ENCODE measurements at places on chromosomes 2 and 18. TPM values are rescaled to one million over a fixed set of nuclear protein-coding genes. Genes with fewer than 3 reads are reported as not detected.
A peak's percentile ranks its signal among the peaks of the same experiment; 100 is the strongest.

DNA sequence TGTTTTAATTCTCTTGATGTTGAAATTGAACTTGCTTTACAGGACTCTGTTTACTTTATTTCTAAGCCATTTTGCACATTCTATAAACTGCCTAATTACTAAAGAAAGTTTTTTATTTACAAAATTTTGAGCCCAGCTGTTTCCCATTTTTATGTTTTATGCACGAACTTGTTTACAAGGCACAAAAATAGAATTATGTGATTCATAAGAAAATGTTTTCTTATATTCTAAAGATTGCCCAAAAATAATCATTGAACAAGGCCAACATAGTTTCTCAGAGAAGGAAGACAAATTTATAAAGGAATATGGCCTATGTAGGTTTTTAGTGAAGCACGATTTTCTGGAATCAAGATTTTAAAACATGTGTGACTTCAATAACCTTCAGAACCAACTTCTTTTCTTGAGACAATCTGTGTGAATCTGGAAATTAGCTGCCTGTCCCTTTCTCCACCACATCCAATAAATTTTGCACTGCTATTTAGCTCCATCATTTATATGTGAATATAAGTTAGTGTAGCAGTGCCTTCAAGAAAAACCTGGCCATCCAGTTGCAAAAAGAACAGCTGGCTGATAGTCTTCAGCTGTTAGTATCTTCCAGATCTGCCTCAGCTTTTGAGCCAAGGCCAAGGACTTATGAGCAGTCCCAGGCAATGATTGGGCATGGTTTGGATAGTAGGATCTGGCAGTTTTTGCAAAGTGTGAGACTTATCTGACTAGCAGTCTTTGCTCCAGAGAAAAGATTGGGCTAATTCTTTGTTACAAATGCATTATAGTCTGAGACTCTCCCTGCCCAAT lies 253.2 kb upstream of the COL3A1 start:
- H3K27ac ChIP-seq, result peak overlapping the region; percentile 26
- H3K36me3 ChIP-seq, result no peaks in the 10 kb centered on the region
- H3K27me3 ChIP-seq, result no peaks in the 10 kb centered on the region

- no peak overlapping the region for H3K4me3 ChIP-seq
- no peaks in the 10 kb centered on the region for H3K4me1 ChIP-seq
- DNase-seq, result no peak
- H3K36me3 ChIP-seq, result no peaks in the 10 kb centered on the region
Observed at GRCh38 chr18:73840319-73840945, 307.2 kb downstream of the FBXO15 start.

GRCh38 chr2:61125798-61126197 lies 36.2 kb upstream of the C2orf74 start:
- DNase-seq, result no peak
- H3K27me3 ChIP-seq, result no peaks in the 10 kb centered on the region
- no peak overlapping the region for H3K27ac ChIP-seq
- H3K4me3 ChIP-seq, result no peak overlapping the region
- no peaks in the 10 kb centered on the region for H3K4me1 ChIP-seq

GRCh38 chr2:64063924-64064331 lies 44.7 kb upstream of the VPS54 start:
- no peaks in the 10 kb centered on the region for H3K36me3 ChIP-seq
- H3K27me3 ChIP-seq, result no peaks in the 10 kb centered on the region
- DNase-seq, result peak; percentile 14
- H3K27ac ChIP-seq, result no peak overlapping the region
- no peaks in the 10 kb centered on the region for H3K4me1 ChIP-seq

GRCh38 chr2:67318993-67319481 lies 78.1 kb upstream of the ETAA1 start:
- H3K36me3 ChIP-seq, result no peaks in the 10 kb centered on the region
- no peak overlapping the region for H3K4me3 ChIP-seq
- DNase-seq, result no peak

GRCh38 chr2:31256611-31257382 lies 22.8 kb downstream of the EHD3 start:
- no peak overlapping the region for H3K27ac ChIP-seq
- no peaks in the 10 kb centered on the region for H3K27me3 ChIP-seq
- DNase-seq, result no peak
- H3K36me3 ChIP-seq, result peaks cover 7% of the 10 kb centered on the region

GRCh38 chr18:68803356-68803755 lies 5.5 kb downstream of the CCDC102B start:
- H3K4me3 ChIP-seq, result no peak overlapping the region
- H3K4me1 ChIP-seq, result peaks cover 10% of the 10 kb centered on the region
- peak overlapping the region; percentile 83 for H3K27ac ChIP-seq
- H3K27me3 ChIP-seq, result no peaks in the 10 kb centered on the region

- no peak for DNase-seq
- H3K36me3 ChIP-seq, result no peaks in the 10 kb centered on the region
- no peaks in the 10 kb centered on the region for H3K27me3 ChIP-seq
- no peaks in the 10 kb centered on the region for H3K4me1 ChIP-seq
- no peak overlapping the region for H3K27ac ChIP-seq
- H3K4me3 ChIP-seq, result no peak overlapping the region
Observed at GRCh38 chr2:60589104-60589503, 35.6 kb upstream of the BCL11A start.

GRCh38 chr2:176817061-176817565 lies 395.5 kb upstream of the HNRNPA3 start:
- H3K4me3 ChIP-seq, result no peak overlapping the region
- no peaks in the 10 kb centered on the region for H3K36me3 ChIP-seq
- DNase-seq, result no peak

The CIDEA gene
- total RNA-seq, result not detected

- H3K4me1 ChIP-seq, result peaks cover 5% of the 10 kb centered on the region
- H3K4me3 ChIP-seq, result no peak overlapping the region
- peaks cover 23% of the 10 kb centered on the region for H3K36me3 ChIP-seq
- no peaks in the 10 kb centered on the region for H3K27me3 ChIP-seq
- no peak overlapping the region for H3K27ac ChIP-seq
- no peak for DNase-seq
Observed at GRCh38 chr2:11811036-11811654, 64.7 kb downstream of the LPIN1 start.

GRCh38 chr2:86645752-86646151 lies 22.1 kb upstream of the RNF103 start:
- no peak overlapping the region for H3K4me3 ChIP-seq
- no peaks in the 10 kb centered on the region for H3K27me3 ChIP-seq
- H3K4me1 ChIP-seq, result no peaks in the 10 kb centered on the region
- no peaks in the 10 kb centered on the region for H3K36me3 ChIP-seq

The SLC35F6 gene
- 8.9 TPM for total RNA-seq

DNA sequence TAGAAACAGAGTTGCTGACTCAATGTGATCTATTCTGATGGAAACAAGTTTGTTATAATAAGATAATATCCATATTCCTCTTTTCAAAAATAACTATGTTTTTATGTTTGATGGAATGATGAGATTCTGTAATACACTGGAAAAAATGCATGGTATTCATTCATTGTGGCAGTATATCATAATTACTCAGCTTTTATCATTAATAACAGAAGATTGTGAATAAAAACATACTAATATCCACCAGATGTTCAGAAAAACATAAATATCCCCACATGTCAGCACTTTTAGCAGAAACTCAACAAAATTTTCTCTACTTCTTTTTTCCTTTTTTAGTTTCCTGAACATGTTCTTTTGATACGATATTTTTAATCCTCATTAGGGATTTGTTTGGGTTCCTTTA lies 130.9 kb upstream of the CAVIN2 start:
- no peaks in the 10 kb centered on the region for H3K27me3 ChIP-seq
- no peaks in the 10 kb centered on the region for H3K36me3 ChIP-seq
- H3K27ac ChIP-seq, result no peak overlapping the region
- H3K4me3 ChIP-seq, result no peak overlapping the region

The CCT4 gene
- 119 TPM for total RNA-seq

The KIF1A gene
- 7.3 TPM for total RNA-seq

The REG3A gene
- not detected for total RNA-seq

DNA sequence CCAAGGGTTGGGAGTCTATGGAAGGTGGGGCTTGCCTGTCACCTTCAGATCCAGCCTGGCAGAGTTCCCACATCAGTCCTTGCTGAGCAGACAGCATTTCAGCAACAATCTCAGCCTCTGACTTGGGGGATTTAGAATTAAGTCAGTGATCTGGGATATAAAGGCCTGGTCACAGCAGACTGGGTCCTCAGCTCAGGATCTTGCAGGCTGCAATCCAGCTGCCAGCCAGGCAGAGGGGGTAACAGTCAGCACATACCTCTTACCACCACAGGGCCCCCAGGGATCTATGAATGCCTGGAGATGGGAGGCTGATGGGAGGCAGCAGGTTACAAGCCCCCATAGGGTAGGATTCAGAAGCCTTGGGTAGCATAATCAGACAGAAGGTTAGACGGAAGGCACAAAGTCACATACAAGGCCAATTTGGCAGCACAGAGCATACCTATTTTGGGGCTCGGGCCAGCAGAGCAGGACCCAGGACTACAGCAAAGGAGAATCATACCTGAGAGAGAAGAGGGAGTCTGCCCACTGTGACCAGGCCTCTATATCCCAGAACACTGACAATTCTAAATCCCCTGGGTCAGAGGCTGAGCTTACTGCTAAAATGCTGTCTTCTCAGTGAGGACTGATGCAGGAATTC lies 163.5 kb downstream of the MTCL1 start:
- H3K27ac ChIP-seq, result no peak overlapping the region
- no peaks in the 10 kb centered on the region for H3K4me1 ChIP-seq
- H3K36me3 ChIP-seq, result no peaks in the 10 kb centered on the region
- H3K4me3 ChIP-seq, result no peak overlapping the region
- no peaks in the 10 kb centered on the region for H3K27me3 ChIP-seq

- H3K4me3 ChIP-seq, result no peak overlapping the region
- no peaks in the 10 kb centered on the region for H3K36me3 ChIP-seq
- no peak overlapping the region for H3K27ac ChIP-seq
- H3K27me3 ChIP-seq, result no peaks in the 10 kb centered on the region
Observed at GRCh38 chr18:49846361-49846662, 33.0 kb upstream of the ACAA2 start.

DNA sequence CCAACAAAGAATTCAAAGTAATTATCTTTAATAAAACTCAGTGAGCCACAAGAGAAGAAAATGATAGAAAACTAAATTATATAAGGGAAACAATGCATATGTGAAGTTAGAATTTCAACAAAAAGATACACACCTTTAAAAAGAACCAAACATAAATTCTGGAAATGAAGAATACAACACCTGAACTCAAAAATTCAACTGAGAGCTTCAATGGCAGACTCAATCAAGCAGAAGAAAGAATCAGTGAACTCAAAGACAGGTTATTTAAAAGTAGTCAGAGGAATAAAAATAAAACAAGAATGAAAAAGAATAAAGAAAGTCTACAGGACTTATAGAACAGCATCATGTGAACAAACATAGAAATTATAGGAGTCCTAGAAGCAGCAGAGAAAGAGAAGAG lies 73.4 kb downstream of the L3MBTL4 start:
- H3K4me3 ChIP-seq, result no peak overlapping the region
- H3K36me3 ChIP-seq, result no peaks in the 10 kb centered on the region
- no peaks in the 10 kb centered on the region for H3K27me3 ChIP-seq
- no peak for DNase-seq
- no peaks in the 10 kb centered on the region for H3K4me1 ChIP-seq
- no peak overlapping the region for H3K27ac ChIP-seq

DNA sequence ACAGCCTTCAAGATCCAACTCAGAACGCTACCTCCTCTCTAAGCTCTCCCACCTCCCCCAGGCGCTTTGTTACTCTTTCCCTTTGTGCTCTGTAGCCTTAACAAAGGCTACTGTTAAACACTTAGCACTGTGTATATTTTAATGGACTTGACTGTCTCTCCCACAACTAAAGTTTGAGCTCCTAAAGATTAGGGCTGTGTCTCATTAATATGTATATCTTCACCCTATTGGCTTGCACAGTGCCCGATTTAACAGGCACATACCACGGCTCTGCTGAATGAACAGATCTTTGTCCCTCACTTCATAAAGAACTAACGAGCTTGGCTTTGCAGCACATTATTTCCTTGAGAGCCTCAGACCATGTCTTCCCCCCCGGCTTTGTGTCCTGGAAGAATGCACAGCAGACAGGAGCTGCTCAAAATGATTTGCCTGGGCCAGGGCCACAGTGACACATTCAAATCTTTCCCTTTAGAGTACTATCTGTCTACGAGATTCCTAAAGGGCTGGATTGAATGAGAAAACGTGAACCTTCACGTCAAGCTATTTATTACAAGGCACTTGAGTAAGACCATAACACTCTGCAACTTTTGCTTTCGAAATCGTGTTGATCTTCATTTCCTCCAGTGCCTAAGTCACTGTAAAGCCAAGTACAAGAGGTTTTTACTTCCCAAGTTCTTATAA lies 22.1 kb downstream of the ABHD3 start:
- H3K4me1 ChIP-seq, result no peaks in the 10 kb centered on the region
- peak overlapping the region; percentile 9 for H3K4me3 ChIP-seq
- H3K27me3 ChIP-seq, result no peaks in the 10 kb centered on the region
- peak; percentile 84 for DNase-seq
- peak overlapping the region; percentile 79 for H3K27ac ChIP-seq

The TDRD15 gene
- total RNA-seq, result not detected

The FAM237A gene
- not detected for total RNA-seq

DNA sequence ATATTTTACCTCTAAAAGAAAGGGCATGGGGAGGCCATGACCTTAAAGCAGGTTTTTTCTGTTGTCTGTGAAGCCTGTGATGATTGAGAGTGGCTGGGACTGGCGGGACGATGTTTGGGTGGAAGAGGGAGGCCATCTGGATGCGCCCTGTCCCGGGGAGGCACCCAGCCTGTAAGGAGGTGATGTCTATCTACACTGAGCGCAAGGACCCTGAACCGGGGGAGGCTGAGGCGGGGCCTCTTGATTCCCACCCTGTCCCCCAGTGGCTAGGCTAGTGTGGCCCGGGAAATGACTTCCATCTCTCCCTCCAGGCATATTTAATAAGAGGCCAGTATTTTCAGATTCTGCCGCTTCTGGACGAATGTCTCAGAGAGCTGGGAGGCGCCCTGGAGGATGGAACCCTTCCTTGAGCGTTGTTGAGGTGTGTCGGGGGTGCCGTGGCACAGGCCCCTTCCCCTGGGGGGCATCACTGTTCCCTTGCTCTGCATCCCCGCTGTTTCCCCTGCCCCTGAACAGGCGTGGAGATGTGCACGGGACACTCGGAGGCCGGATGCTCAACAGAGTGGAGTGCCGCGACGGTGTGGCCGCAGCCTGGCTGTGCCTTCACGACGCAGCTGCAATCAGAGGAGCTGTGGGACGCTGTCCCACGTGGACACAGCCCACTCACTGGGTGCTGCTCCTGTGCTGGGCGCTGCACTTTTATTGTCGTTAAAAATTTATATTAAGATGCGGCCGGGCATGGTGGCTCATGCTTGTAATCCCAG lies 185.4 kb downstream of the LDLRAD4 start:
- H3K4me3 ChIP-seq, result no peak overlapping the region
- H3K4me1 ChIP-seq, result no peaks in the 10 kb centered on the region
- H3K27me3 ChIP-seq, result no peaks in the 10 kb centered on the region
- no peaks in the 10 kb centered on the region for H3K36me3 ChIP-seq
- DNase-seq, result no peak
- H3K27ac ChIP-seq, result no peak overlapping the region

The MRO gene
- total RNA-seq, result 0.22 TPM

GRCh38 chr2:33782395-33783230 lies 183.5 kb upstream of the FAM98A start:
- peak; percentile 4 for DNase-seq
- no peaks in the 10 kb centered on the region for H3K27me3 ChIP-seq
- no peak overlapping the region for H3K4me3 ChIP-seq
- no peak overlapping the region for H3K27ac ChIP-seq
- H3K36me3 ChIP-seq, result no peaks in the 10 kb centered on the region
- no peaks in the 10 kb centered on the region for H3K4me1 ChIP-seq

The CKAP2L gene
- total RNA-seq, result 5.5 TPM

GRCh38 chr2:232526372-232526941 lies 497 bp downstream of the CHRND start:
- DNase-seq, result peak; percentile 56
- H3K4me1 ChIP-seq, result peaks cover 70% of the 10 kb centered on the region
- peaks cover 40% of the 10 kb centered on the region for H3K27me3 ChIP-seq
- H3K4me3 ChIP-seq, result peak overlapping the region; percentile 51
- peaks cover 10% of the 10 kb centered on the region for H3K36me3 ChIP-seq
- peak overlapping the region; percentile 90 for H3K27ac ChIP-seq

- peaks cover 32% of the 10 kb centered on the region for H3K36me3 ChIP-seq
- DNase-seq, result no peak
- no peak overlapping the region for H3K27ac ChIP-seq
Observed at GRCh38 chr18:59345556-59345955, 13.5 kb downstream of the LMAN1 start.

Data from muscle of leg (tissue), 16 donors.